DND-41 (cell line): ENCODE measurements at places on chromosomes 11 and 22.

GRCh38 chr11:30583476-30584280 is 2.5 kb downstream of the MPPED2 start:
- no peak for DNase-seq

DNA sequence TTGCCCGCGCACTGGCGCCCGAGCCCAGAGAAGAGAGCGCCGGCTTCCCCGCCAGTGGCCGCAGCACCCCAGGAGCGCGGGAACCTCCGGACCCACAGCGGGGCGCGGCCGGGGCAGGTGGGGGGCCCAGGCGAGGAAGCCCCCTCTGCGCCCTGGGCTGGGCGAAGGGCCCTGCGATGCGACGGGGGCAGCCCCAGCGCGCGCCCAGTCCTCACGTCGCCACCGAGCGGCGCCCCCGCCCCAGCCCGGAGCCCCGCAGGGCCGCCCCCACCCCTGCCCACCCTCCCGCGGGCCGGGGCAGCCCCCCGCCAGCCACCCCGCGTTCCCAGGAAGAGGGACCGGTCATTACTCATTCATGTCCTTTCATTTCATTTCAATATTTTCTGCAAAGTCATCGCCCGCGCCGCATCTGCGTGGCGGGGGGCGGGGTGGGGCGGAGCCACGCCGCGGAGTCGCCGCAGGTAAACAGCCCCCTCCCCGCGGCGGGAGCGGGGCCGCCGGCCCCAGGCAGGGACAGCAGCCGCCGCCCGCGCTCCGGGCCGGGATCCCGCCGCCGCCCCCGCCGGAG is 673 bp upstream of the PANX2 start:
- no peak for DNase-seq

DNA sequence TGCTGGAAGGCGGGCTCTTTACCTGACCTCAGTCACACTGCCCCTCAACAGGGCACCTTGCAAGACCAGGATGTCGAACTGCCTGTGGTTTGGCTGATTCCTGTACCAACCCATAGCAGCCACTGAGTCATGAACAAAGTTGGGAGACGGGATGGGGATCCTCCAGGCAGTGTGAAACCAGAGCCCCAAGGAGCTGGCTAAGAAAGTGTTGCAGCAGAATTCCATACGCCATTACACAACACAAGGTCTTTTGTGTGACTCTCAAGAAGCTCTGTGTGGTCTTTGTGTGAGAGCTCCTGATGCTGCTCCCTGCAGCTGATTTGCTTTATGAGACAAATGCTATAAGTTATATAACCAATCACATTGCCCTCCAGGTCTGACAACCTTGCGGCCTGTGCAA is 617.7 kb downstream of the OPCML start:
- no peak for DNase-seq

GRCh38 chr11:128900468-128900867 is 9.3 kb downstream of the KCNJ5 start:
- no peak for DNase-seq

DNA sequence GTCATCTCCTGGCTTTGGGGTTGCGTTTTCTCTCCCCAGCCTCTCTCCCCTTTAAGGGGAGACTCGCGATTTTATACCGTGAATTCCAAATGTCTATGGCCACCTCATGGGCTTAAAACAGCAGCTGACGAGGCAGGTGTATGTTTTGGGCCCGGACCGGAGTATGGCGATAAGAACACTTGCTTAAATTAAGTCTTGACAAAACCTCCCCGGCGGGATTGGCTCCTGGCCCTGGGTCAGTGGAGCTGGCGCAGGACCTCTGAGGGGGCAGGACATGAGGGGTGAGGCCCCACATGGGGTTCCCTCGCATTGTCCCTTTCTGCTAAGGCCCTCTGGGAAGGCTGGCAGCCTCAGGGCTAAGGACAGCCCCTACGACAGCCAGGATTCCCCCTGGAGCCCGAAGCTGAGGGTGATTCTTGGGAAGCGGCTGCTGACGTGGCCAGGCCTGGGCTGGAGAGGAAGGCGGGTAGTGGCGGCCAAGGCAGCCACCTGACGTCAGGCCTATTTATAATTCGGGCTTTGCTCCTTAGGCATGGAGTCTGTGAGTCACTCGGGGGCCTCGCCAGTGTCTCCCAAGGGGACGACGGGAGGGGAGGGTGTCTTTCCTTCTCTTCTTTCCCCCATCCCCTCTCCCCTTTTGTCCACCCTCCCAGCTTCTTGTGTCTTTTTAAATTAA is 12.7 kb downstream of the MYO18B start:
- DNase-seq = no peak

GRCh38 chr11:131191606-131192005 is 178.8 kb upstream of the NTM start:
- DNase-seq = no peak
